ENCODE measurements at places on chromosomes 5 and 9.

GRCh38 chr5:91313757-91314673, 69.1 kb downstream of the ARRDC3 start:
- DNase-seq: no peak

DNA sequence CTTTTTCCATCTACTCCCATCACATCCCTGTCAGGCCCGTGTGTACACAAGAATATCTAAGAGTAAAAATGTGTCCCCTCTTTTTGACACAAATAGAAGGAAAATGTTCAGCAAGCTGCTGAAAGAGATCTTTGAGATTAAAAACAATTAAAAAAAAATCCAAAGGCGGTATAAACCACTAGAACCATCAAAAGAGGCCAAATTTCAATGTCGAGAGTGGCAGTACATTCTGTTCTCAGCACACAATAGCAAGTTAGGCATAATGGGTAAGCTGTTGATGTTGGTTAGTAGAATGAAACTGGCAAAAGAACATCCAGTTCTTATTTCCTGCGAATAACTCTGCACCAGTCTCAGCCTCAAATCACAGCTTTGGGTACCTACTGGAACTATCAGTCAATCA, 95.2 kb upstream of the IL7R start:
- DNase-seq: no peak

- no peak for DNase-seq
Observed at GRCh38 chr9:101618698-101619097, 23.9 kb upstream of the PPP3R2 start.

GRCh38 chr5:97636766-97637165, 453.7 kb upstream of the RIOK2 start:
- DNase-seq: no peak

DNA sequence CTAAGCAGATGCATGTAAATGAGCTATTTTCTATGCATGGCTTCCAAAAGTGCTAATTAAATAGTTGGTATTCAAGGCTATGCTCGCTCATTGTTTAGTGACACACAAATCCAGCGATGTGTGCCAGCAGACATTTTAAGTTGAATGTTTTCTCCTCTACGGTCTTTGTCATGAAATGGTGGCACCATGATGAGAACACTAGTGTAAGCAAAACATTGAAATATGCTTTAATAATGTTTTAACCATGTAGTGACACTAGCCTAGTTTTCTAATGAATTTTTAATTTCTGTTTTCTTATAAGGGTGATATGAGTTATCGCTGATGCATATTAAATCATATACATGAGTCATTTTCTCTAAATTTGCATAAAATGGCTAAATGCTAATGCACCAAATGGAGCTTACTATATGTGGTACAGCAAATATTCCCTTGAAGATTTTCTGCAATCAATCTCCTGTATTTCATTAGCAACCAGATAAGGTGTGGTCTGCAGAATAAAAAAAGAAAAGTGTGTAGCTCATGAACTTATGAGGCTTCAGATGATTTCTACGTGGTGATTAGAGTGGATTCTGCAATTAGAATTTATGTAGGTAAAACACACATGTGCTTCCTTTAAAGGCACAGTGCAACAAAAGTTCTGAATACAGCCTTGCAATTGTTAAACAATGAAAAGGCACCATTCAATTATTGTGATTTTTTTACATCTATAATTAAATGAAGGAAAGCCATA, 226.6 kb downstream of the MEF2C start:
- DNase-seq: no peak

- peak; percentile 35 for DNase-seq
Observed at GRCh38 chr5:16178745-16179372, 732 bp downstream of the MARCHF11 start.

DNA sequence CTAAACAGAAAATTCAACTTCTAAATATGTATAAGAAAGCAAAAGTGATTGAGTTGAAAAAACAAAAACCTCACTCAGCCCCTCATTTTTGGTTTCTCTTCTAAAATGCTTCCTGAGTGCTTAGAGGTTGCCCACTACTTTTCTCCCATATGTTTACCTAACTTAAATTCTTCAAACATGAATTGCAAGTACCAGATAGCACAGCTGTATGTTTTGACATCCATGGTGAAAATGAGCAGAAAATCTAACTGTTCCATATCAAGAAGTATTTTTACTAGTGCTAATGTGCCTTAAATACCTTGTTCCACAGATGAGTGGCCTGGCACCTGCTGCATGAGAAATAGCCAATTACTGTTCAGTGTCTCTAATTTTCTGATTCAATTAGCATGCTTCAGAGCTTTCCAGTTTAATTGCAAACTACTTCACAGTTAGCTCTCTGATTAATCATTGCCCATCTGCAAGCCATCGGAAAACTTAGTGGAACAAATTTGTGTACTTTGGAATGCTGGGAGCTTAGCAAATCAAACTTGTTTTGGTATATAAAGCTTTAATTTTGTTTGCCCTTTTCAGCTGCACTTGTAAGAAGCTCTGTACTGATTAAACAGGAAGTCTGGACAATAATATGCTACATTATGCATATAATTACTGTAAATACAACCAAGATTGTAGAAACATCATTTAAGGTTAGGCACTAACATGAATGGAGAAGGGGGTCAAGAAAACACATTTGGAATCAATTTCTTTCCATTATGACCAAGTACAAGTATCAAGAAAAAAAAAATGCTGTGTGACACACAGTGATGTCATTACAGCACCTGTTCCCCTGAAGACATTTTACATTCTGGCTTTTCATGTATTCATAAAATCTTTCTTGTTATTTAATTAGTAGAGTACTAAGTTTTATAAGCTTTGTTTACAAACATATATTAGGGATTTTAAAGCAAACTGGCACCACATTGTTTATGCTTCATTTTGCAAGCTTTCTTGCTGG, 65.6 kb downstream of the POU5F2 start:
- DNase-seq: no peak

DNA sequence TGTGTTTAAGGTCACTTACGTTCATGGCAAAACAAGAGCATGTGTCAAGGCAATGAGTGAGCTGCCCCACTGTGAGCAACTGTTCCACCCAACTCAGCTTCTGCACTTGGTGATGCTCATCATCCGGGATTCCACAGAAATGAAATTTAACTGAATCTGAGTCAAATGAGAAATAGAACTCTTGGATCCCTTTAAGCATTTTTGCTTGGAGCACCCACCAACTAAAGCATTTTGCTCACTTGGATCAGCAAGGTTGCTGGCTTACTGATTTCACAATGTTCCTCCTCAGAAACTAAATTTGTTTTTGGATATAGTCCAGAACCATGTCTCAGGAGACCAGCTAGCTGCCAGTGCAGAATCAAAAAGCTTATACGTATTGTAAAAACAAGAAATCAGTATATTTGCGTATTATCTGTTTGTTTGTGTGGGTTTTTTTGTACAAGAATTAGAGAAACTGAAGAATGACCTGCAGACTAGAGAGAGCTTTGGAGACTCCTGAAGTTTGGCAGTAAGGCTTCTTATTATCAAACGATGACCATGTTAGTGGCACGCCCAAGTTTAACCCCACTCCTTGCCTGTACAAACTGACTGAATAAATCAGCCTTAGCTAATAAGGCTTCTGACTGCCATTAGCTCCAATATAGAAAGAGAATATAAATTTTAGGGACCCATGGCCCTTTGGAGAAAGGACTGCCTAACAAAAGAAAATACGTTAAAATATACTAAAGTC, 153.8 kb upstream of the FST start:
- no peak for DNase-seq

DNA sequence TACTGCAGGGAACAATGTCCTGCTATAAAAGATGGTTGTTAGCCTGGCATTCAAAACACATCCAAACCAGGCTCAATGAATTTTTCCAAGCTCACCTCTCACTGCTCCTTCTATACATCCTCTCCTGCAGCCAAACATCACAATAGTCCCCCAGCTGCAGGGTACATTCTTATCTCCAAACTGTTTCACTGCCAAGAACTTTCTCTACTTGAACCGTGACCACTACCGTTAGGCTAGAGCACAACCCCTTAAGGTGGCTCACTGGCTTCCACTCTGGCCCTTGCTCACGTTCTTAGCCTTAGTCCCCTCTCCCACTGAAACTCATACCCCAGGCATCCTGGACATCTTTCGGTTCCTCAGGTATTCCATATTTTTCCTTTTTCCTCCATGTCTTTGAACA, 29.0 kb upstream of the ANXA6 start:
- no peak for DNase-seq

GRCh38 chr5:168609806-168610482, 30.8 kb upstream of the PANK3 start:
- DNase-seq: no peak

GRCh38 chr5:34538026-34538672, 118.0 kb upstream of the RAI14 start:
- DNase-seq: no peak

GRCh38 chr5:169534311-169534880, 49.2 kb upstream of the SPDL1 start:
- DNase-seq: no peak

DNA sequence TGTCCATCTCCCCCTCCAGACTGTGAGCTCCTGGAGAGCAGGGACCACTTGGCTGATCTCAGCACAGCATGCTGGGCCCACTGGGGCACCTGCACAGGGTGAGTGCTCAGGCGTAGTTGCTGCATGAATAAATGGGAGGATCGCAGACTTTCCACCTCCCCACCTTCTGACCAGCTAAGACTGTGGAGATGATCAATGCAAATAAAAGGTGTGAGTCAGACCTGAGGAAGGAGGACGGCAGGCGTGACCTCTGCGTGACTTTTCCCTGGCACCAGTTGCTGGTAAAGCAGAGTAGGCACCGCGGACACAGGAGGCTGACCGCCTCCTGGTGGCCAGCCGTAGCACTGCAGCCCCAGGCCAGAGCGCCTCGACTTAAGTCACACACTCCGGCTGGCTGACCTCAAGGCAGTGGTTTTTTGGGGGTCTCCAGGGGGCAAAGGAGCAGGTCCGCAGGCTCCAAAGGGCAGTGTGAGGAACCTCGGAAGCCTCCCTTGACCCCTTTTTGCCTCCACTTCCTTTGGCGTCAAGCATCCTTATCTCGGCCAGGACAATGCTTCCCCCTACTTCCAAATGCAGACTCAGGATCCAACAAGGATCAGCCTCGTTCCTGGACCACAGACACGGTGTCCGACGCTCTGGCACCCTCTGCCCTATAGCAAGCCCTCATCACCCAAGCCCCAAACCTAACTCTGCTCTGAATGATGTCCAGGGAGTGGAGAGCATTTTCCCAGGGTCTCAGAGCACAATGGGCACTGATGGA, 12.7 kb upstream of the TDRD7 start:
- peak; percentile 62 for DNase-seq

DNA sequence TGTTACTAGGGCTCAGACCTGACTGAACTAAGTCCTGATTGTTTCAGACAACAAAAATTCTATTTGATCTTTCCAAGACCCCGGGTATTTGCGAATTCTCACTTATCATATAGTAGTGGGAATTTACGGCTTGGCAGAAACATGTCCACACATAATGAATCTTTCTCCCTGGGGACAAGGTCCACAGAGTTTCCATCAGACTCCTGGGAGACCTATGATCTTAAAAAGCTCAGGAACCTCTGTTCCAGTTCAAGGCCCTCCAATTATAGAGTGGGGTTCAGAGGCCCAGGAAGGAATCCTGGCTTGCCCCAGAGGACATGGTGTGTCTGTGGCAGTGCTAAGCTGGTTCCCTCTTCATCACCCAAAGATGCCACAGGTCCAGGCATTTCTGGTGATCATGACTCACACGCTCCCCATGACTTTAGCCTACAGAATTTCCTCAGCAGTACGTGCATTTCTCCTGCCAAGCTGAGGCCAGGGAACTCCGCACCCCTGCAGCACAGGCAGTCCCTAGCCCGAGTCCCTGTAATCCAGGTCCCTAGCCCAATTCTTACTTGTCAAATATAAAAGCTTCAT, 12.6 kb downstream of the RAPGEF1 start:
- DNase-seq: no peak

GRCh38 chr5:122110987-122111386, 18.4 kb upstream of the ZNF474 start:
- DNase-seq: no peak

DNA sequence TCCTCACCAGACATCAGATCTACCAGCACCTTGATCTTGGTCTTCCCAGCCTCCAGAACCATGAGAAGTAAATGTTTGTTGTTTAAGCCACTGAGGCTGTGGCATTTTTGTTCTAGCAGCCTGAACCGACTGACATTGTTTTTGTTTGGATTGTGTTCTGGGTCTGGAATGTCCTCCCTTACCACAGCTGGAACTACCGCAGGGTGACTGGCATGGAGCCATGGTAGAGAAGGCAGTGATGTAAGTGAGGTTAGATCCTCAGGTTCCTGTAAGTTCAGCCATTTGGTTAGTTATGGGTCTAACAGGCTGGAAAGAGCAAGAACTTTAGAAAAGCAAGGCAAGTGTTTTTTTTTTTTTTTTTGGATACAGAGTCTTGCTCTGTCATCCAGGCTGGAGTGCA, 209.3 kb downstream of the DAB2IP start:
- no peak for DNase-seq

GRCh38 chr5:132098151-132098594, 24.6 kb downstream of the CSF2 start:
- no peak for DNase-seq

DNA sequence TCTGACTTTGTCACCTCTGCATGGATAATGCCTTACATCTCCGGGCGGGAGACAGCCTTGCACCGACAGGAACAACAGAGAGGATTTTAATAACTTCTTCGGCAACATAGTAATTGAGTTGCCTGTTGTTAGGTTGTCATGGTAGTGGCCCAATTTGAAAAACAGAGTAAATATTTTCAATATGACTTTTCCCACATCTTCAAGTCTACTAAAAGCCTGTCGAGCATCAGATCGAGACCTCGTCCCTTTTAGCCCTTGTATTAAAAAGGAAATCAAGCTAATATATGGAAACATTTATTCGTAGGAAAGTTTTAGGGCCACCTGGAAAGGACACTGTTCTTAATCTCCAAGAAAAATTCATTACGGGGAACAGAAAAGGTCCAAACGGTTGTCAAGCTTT, 70.8 kb upstream of the FCN2 start:
- no peak for DNase-seq
